ENCODE measurements at places on chromosomes 16 and 17.

GRCh38 chr16:66408163-66409048, 18.7 kb upstream of the BEAN1 start:
- DNase-seq = no peak

GRCh38 chr16:89017543-89018281, 40.7 kb upstream of the CBFA2T3 start:
- DNase-seq = no peak

DNA sequence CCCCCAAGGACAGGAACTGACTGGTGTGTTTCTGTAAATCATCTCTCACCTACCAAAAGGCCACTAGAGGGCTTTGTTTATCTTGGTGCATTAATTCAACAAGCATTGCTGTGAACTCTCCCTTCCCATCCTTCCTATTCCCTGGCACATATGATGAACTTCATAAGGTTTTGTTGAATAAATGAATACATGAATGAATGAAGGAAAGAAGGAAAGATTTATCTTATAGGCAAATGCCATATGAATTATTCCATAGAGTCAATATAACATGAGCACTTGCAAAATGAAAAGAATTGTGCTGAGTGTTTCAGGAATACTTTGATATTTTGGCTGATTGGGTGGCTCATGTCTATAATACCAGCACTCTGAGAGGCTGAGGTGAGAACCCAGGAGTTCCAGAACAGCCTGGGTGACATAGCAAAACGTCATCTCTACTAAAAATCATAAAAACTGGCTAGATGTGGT, 4.3 kb downstream of the SPDYE4 start:
- no peak for DNase-seq

DNA sequence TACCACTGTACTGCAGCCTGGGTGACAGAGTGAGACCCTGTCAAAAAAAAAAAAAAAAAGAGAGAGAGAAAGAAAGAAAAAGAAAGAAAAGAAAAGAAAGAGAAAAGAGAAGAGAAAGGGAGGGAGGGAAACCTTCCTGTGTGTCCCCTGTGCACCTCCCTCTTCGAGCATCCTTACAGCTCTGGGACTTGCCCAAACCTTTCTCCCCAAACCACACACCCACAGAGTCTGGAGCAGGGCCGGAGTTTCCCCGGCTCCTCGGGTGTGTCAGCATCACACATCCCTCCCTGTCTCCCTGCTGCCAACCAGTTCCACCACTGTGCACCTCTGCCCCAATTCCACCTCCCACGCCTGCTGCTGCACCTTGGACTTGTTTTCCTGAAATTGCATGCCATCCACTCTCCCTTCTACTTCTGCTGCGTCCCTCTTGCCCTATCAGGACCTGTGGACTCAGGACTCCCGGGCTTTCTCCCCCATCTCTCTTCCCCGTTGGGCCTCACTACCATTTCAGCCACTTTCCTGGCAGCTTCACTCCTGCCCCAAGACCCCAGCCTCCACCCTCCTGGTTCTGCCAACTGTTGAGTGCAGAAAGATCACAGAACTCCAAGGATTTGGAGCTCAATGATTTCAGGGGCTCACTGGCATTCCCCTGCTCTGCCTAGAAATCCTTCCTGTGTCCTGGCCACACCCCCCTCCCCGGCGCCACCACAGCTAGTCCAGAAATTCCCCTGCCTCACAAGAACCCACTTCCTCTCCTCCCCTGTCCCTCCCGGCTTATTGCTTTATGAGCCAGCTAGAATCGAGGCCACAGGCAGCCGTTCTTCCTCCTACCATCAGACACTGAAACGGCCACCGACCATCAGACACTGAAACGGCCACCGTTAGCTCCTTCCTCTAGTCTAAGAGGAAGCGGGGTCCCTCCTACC, 3.7 kb upstream of the CDK3 start:
- DNase-seq = no peak

GRCh38 chr17:7240375-7240774, 1.1 kb upstream of the PHF23 start:
- DNase-seq = no peak

DNA sequence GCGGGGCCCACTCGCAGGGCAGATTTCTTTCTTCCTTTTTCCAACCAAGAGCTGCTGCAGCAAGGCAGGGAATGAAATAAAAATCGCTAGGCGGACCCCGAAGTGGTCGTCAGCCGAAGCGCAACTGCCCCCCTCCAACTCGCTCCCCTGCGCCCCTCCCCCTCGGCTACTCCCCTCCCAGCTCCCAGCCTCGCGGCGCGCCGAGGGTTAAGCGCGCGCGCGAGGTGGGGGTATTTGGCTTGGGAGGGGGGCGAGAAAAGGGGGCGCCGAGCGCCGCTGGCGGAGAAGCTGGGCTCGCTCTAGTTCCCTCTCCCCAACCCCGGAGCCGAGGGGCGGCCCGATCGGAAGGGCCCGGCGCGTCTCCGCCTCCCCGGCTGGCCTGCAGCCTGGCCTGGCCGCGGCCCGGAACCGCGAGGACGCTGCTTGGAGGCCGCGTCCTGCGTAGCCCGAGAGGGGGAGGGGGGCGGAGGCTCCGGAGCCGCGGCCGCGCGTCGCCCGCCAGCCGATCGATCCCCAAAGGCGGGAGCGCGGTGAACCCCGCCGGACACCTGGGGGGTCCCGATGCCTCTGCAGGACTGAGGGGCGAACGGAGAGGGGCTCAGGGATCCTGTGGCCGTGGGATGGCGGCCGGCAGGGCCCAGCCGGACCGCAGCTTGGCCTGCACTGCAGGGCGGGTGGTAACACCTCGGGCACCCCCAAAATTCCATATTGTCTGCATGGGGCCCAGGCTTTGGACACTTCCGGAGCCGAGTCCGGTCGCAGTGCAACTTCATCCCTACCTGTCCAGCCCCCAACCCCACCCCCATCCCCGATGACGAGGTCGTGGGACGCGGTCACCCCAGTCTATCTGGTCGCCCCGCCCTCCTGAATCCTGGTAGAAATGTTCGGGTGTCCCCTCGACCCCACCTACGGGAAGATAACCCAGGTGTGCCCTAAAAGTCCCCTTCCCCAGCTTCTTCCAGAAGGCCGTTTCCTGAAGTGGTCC, 4.9 kb upstream of the CBX4 start:
- no peak for DNase-seq

- no peak for DNase-seq
Observed at GRCh38 chr17:79658811-79659207, 48.0 kb upstream of the RBFOX3 start.

GRCh38 chr17:7403043-7403726, 712 bp downstream of the TMEM256 start:
- no peak for DNase-seq

GRCh38 chr17:66941249-66941648, 23.3 kb upstream of the CACNG4 start:
- no peak for DNase-seq

GRCh38 chr16:25690552-25691143, 1.1 kb upstream of the HS3ST4 start:
- no peak for DNase-seq

DNA sequence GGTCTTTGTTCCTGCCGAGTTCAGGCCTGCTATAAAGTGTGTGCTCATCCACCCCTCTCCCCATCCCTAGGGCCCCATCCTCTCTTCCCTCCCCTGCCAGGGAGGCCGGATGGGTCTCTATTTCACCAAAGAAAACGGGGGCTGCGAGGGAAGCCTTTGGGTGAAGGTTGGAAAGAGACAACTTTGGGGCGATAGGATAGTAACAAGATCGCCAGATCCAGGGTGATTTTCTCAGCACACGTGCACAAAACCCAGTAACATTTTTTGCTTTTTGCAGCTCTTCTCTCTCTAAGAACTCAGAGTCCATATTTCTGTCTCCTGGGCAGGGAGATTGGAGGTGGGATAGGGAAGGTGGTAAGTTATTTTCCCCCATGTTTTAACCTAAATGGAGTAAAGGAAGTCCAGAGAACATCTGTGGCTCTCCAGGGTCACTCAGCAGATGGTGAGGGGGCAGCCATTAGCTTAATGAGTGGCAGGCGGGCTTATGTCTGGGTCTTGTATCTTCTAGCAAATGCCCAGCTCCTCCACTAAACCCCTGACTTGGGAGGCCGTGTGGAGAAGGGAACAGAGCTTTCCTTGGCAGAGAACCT, 6.9 kb downstream of the CCR7 start:
- DNase-seq = no peak

DNA sequence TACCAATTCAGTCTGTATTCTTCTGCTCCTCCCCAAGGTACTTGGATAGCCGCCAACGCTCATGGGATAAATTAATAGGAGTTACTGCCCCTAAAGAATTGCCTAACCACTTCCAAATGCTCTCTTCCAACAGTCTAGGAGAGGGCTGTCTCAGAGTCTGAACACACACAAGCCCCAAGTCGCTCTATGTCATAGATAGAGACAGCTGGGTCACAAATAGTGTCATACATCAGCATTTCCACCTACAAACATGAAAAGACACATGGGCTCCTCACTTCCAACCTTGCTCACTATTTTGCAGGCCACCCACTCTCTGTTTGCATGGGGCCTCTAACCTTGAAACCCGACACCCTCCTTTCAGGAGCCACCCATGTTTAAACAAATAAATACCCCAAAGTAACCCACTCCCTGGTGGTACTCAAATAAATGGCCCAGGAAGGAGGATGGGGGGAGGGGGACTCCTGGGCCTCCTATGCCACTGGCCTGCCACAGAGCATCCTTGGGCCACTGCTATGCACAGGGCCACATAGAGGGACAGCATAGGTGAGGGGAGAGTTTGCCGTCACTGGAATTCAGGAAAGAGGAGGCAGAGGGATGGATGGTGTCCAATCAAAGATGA, 265.9 kb downstream of the SOX9 start:
- no peak for DNase-seq

DNA sequence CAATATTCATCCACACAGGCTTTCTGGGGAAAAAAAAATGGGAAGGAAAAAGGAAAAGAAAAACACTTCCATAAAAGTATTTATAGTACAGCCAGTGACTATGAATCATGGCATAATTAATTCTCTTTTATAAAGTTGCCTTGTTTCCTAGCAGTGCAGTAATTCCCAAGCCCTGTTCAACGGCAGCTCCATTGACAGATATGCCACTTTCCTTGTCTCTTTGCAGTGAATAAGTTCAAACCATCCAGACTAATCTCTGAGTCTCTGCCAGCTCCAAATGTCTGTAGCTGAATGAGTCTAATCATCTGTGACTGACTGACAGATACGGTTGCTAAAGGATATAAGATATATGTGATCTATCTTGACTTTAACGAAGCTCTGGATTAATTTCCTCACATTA, 52.9 kb upstream of the KCNJ16 start:
- no peak for DNase-seq

DNA sequence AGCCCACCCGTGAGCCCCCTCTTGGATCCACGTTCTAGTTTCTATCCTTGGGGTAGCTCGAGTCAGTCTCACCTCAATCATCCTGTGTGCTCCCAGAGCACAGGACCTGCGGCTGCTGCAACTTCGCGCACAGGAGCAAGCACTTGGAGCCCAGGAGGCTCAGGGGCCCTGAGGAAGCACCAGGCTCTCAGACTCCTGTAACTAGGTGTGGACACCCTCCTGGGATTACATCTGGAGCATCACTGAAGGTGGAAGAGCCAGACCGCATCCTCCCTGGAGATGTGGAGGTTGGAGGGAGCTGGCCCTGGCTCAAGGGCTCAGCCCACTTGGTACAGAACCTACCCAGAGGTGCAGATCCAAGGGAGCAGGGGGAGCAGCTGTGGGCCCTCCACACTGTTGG, 2.7 kb downstream of the HBQ1 start:
- no peak for DNase-seq

DNA sequence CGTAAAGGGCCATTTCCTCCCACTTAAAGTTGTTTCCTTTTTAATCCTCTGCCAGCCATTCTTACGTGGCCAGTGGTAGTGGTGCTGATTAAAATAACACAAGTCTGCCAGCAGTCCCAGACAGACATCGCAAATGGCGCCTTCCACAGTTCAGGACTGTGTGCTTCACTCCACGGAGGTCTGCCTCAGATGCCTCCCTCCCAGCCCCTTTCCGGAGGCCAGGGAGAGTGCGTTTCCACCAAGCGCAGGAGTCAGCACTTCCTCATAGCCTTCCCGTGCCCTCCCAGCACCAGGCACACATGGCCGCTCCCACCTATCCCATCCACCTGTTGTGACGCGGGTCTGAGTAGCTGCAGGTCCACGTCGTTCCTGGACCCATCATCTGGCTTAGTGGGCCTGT, 205.6 kb downstream of the RPTOR start:
- no peak for DNase-seq

DNA sequence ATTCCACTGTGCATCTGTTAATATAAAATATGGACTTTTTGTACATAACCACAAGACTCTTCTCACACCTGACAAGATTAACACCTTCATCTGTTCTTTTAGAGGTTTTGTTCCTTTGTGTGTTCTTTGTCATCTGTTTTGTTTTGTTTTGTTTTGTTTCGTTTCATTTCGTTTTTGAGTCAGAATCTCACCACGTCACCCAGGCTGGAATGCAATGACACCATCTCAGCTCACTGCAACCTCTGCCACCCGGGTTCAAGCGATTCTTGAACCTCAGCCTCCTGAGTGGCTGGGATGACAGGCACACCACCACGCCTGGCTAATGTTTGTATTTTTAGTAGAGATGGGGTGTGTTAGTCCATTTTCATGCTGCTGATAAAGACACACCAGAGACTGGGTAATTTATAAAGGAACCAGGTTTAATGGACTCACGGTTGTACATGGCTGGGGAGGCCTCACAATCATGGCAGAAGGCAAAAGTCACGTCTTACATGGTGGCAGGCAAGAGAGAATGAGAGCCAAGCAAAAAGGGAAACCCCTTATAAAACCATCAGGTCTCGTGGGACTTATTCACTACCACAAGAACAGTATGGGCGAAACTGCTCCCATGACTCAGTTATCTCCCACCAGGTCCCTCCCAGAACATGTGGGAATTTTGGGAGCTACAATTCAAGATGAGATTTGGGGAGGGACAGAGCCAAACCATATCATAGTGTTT, 22.3 kb downstream of the C16orf90 start:
- no peak for DNase-seq

- no peak for DNase-seq
Observed at GRCh38 chr16:74682556-74682955, 15.9 kb upstream of the RFWD3 start.

- no peak for DNase-seq
Observed at GRCh38 chr17:259341-259976, 78.0 kb upstream of the DOC2B start.

- DNase-seq = no peak
Observed at GRCh38 chr17:82240506-82241182, 11.8 kb downstream of the SLC16A3 start.

DNA sequence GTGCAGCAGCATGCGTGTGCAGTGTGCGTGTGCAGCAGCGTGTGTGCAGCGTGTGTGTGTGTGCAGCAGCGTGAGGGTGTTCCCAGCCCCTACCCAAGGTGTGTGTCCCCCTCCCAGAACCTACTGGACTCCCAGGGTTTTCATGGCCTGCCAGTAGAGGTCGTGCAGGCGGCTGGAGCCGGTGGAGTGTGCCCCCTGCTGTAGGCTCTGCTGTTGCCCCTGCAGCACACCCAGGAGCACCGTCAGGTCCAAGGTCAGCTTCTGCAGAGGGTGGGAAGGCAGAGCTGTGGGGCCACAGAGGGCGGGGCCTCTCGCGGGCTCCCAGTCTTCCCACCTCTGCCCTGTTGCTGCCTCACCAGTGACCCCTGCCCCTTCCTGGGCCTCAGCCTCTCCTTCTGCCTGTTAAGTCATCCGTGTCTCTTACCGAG, 14.9 kb downstream of the MYBBP1A start:
- DNase-seq = no peak
